ENCODE measurements at places on chromosomes 6 and 20.

DNA sequence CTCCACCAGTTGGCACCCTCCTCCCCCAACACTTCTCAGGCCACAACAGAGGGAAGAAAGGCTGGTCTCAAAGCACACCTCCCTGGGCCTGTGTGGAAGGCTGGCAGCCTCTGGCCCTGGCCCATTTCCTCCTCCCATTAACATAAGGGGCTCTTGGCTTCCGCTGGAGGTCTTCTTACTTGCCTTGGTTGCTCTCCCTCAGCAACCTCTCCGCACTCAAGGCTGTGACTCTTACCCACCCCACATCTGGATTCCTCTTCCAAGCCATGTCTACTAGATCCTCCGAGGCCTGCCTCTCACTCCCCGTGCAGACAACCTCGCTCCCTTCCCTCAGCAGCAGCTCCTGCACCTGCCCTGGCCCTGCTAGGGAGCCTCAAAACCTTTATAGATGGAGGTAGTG, 112.2 kb upstream of the PRND start:
- no peak for DNase-seq

- no peak for DNase-seq
These were observed 35.1 kb downstream of the EYS start for GRCh38 chr6:65671922-65672321.

DNA sequence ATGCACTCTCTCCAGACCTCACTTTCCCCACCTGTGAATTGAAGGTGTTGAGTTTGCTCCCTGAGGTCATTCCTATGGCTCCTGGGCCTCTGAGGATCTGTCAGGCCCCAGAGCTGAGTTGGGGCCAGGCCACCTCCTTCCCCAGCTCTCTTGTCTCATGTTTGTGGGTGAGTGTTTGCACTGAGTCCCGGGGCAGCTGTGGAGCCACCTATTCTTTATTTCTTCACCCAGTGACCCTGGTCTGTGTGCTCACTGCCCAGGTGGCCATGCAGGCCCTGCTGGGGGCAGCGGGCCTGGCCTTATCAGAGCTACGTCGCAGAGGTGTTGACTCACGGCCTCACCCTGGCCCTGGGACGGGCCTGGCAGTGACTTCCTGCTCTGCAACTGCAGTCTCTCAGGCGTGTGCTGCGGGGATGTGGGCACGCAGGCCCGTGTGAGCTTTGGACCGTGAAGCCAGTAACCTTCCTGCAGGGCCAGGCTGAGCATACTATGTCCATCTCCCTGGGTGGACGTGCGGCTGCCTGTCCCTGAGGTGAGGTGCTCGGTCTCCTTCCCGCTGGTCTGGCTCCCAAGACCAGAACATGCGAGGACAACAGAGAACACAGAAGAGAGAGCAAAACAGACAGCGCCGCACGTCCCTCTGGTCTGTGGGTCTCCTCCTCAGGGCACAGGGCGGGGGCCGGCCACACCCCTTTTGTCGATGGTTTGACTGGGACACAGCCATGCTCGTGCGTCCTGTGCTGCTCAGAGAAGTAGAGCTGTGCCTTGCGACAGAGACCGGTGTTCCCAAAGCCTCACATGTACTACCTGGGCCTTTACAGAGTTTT, 12.1 kb downstream of the TMEM181 start:
- DNase-seq, result no peak

- no peak for DNase-seq
These were observed 630.1 kb downstream of the TFAP2A start for GRCh38 chr6:9784786-9785185.

- DNase-seq, result peak; percentile 81
These were observed 123.0 kb downstream of the SLC16A10 start for GRCh38 chr6:111210194-111210728.

DNA sequence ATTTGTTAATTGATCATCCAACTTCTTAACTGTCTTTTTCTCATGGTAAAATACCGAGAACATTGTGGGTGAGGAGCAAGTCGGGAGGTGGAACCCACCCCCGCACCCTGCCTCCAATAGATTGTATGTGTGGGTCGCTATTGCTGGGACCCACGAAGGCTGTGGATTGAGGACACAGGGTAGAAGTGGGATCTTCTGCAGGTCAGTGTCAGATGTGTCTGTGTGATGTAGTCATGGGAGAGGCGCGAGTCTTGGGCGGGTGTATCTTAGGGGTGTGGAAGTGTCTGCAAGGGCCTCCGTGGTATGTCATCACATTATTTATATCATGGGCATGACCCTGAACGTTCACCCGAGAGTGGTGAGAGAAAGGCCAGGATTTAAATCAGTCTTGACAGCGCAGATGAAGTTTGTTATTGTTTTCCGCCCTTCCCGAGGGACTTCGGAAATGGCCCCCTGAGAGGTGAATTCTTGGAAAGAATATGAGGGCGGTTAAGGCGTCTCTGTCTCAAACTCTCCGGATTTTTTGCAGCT, 472 bp upstream of the PAQR8 start:
- peak; percentile 30 for DNase-seq

DNA sequence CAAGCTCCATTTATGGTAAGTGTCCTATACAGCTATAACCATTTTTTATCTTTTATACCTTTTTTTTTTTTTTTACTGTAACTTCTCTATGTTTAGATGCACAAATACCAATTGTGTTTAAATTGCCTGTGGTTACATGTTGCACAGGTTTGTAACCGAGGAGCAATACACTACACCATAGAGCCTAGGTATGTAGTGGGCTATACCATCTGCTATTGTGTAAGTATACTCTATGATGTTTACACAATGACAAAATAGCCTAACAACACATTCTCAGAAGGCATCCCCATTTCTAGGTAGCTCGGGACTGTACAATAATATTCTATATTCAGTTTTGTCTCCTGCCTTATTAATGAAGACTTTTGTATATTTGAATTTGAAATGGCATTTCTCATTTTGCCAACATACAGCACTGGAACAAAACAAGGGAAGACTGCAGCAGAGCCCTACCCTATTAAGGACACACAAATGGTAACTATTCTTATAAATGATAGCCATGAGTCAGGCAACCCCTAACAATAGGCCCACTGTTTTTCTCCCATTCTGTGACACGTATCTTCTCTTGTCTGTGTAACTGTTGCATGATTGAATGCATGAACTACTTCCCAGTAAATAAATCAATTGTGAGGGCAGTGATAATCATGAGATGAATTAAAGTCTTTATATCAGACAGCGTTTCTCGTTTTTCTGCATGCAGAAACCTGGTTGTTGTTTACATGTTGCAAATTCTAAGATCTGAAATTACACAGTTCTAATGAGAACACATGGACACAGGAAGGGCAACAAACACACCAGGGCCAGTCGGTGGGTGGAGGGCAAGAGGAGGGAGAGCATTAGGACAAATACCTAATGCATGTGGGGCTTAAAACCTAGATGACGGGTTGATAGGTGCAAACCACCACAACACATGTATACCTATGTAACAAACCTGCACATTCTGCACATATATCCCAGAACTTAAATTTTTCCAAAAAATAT, 173.9 kb downstream of the EPM2A start:
- no peak for DNase-seq

DNA sequence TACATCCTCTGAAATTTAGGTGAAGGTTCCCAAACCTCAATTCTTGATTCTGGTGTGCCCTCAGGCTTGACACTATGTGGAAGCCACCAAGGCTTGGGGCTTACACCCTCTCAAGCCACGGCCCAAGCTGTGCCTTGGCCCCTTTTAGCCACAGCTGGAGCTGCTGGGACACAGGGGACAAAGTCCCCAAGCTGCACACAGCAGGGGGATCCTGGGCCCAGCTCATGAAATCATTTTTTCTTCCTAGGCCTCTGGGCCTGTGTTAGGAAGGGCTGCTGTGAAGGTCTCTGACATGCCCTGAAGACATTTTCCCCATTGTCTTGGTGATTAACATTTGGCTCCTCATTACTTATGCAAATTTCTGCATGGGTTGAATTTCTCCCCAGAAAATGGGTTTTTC, 37.3 kb upstream of the BACH2 start:
- no peak for DNase-seq

- peak; percentile 4 for DNase-seq
These were observed 19.3 kb downstream of the TMEM74B start for GRCh38 chr20:1165521-1165920.

DNA sequence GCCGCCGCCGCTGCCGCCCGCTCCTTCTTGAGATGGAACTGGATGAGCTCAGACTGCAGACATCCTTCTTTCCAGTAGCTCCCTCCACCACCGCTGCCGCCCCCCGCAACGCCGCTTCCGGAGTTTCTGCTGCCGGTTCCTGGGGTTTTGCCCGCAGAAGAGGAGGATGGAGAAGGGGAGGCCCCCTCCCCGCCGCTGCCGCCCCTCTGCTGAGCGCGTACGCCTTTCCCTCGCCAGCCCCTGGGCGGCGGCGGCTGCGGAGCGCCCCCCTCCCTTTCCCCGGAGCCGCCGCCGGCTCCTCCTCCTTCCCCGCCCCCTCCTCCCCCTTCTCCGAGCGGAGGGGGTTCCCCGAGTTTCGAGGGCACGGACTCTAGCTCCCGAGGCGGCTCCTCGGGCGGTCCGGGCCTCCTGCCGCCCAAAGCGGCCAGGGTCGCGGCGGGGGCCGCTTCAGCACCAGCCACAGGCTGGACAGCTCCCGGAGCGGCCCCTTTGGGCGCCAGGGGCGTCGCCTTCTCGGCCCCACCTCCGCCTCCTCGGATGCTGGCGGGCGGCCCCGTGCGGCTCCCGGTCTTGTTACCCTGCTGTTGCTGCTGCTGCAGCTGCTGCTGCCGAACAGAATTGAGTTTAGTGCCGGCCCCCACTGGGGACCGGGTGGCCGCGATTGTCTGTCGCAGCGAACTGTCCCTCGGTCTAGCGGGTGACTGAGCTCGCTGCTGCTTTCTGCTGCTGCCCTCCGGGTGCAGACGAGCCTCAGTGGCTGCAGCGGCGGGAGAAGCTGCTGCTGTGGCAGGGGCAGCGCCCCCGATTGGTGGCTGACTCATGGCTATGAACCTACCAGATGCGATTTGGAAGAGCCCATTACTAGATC, 3.1 kb downstream of the MTCL3 start:
- peak; percentile 75 for DNase-seq

DNA sequence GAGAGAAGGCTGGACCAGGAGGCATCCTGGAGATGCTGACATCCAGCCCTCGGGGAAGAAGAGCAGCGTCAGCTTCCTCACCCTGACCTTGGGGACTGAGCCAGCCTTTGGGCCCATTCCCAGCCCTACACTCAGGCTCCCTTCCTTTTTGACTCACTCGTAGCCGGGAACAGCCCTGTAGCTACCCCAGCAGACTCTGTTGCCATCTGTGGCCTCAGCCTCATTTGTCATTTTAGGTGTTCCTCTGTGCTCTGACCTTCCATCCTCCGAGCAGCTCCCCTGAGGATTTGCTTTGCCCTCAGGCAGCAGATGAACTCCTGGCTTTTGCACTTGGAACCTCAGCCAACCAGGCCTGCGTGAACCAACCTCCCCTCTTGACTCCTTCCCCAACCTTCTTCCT, 67.5 kb downstream of the ELOVL2 start:
- DNase-seq, result no peak

DNA sequence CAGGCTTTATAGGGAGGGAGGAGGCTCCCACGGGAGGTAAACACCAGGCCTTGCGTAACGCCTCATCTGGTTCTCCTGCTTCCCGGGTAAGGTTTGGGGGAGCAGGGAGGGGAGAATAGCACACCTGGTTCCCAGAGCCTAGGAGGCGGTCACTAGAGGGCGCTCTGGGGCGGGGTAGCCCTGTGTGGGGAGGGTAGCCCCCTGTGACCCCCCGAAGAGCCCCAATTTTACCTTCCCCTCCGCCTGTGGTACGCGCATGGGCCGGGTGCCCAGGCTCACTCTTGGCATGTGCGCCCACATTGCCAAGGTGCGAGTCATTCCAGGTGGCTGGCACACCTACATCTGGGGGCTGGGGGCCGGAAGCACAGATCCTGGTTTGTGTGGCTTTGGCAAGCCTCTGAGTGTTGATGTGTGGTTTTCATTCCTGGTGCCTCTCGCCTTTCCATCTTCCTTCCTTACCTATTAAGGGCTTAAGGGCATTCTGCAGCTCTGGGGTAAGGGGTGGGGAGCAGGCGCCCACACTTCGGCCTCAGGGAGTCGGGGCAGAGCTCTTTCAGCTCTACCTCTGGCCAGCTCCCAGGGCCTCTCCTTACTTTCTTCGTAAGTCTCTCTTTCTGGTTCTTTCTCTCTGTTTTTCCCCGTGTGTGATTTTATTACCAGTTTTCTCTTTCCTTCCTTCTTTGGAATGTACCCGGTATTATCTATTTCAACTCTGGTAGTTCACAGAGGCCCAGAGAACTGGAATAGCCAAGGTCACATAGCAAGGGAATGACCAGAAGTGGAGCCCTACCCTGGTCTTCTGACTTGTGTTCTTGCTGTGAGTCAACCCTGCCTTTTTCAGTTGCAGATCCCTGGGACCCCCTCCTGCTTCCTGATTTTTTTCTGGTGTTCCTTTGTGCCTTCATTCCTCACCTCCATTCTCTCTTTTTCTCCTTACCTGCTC, 492 bp upstream of the RNF39 start:
- no peak for DNase-seq
